Fibroblast of the aortic adventitia (primary cell): ENCODE measurements at places on chromosomes 11 and 22. TPM values are rescaled to one million over a fixed set of nuclear protein-coding genes. Genes with fewer than 3 reads are reported as not detected.

The C22orf31 gene
- not detected in 2 replicates for total RNA-seq

The GPHA2 gene
- not detected in 2 replicates for total RNA-seq

The TMPRSS13 gene
- not detected in 2 replicates for total RNA-seq

The TSPAN32 gene
- total RNA-seq: under 0.01 and 0.33 TPM in 2 replicates

The P2RX6 gene
- total RNA-seq: 0.63 and 5.9 TPM in 2 replicates

The VSTM5 gene
- 0.18 and 0.25 TPM in 2 replicates for total RNA-seq

The SLC22A12 gene
- total RNA-seq: not detected in 2 replicates

The DENND5A gene
- total RNA-seq: 75.8 and 105 TPM in 2 replicates

The SERGEF gene
- total RNA-seq: 16.9 and 20.7 TPM in 2 replicates

The NCAPH2 gene
- 30.9 and 49.1 TPM in 2 replicates for total RNA-seq

The MICAL2 gene
- 31.9 and 146 TPM in 2 replicates for total RNA-seq

The ATM gene
- 94.4 and 291 TPM in 2 replicates for total RNA-seq

The ANGPTL5 gene
- total RNA-seq: 0.09 and 0.90 TPM in 2 replicates

The MAP4K2 gene
- total RNA-seq: 9.6 and 11.4 TPM in 2 replicates

The BAD gene
- total RNA-seq: 56.2 and 69.6 TPM in 2 replicates

The TSSK2 gene
- not detected in 2 replicates for total RNA-seq

The TTC36 gene
- total RNA-seq: 0.81 TPM in 1 of 2 replicates, not detected in the other

The AMOTL1 gene
- total RNA-seq: 29.4 and 64.7 TPM in 2 replicates

The ARRB1 gene
- 32.0 and 36.3 TPM in 2 replicates for total RNA-seq

The VPS37C gene
- total RNA-seq: 9.2 and 13.5 TPM in 2 replicates

The XKR3 gene
- total RNA-seq: 0.09 TPM in 1 of 2 replicates, not detected in the other

The MOV10L1 gene
- 5.1 and 12.0 TPM in 2 replicates for total RNA-seq

The OR9Q2 gene
- total RNA-seq: not detected in 2 replicates

The MS4A4E gene
- total RNA-seq: not detected in 2 replicates

The KDM4D gene
- total RNA-seq: 0.08 and 1.1 TPM in 2 replicates

The LARGE1 gene
- total RNA-seq: 15.0 and 124 TPM in 2 replicates

The SYCE3 gene
- total RNA-seq: not detected in 2 replicates

The OVOL1 gene
- total RNA-seq: not detected in 2 replicates

The FGF3 gene
- not detected in 2 replicates for total RNA-seq

The CTSW gene
- total RNA-seq: not detected in 2 replicates
